NCI-H1105 (cell line): ENCODE measurements at places on chromosomes 11 and 22.

- DNase-seq = no peak
Measured at GRCh38 chr11:88246696-88247095, 71.5 kb upstream of the RAB38 start.

GRCh38 chr22:36907253-36908195, 5.9 kb upstream of the CSF2RB start:
- no peak for DNase-seq

DNA sequence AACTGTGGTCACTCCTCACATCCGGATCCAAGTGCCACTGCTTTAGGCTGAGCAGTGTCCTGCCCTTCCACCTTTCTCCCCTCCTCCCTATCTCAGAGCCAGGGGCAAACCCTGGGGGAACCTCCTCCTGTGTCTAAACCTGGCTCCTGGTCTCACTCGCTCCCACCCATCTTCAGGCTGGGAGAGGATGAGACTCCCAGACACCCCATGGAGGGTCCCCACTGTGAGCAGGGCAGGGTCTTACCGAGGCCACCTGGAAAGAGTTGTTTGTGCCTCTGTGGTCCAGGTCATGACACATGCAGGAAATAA, 93.6 kb downstream of the PDE2A start:
- no peak for DNase-seq

- no peak for DNase-seq
Measured at GRCh38 chr11:64826578-64827450, 16.5 kb upstream of the MEN1 start.
